NCI-H1930 (cell line): ENCODE measurements at places on chromosomes 2 and 18.

- DNase-seq, result no peak
Measured at GRCh38 chr2:188786368-188786841, 187.8 kb upstream of the COL3A1 start.

DNA sequence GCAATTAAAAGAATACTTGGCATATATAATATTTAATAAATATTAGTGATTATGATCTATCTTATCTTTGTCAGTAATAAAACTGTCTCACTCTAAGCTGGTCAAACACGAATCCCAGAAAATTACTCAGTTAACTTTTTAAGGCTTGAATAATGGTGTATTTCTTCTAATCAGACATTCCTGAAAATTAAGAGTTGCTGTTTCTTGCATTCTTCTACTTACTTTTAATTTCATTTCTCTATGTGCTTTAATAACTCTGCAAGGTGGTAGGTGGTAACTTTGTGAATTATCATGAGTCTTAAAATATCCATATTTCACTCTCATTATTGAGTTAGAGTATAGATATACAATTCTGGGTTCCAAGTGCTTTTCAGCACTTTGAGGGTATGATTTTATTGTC lies 3.1 kb upstream of the SERPINB10 start:
- DNase-seq, result no peak

DNA sequence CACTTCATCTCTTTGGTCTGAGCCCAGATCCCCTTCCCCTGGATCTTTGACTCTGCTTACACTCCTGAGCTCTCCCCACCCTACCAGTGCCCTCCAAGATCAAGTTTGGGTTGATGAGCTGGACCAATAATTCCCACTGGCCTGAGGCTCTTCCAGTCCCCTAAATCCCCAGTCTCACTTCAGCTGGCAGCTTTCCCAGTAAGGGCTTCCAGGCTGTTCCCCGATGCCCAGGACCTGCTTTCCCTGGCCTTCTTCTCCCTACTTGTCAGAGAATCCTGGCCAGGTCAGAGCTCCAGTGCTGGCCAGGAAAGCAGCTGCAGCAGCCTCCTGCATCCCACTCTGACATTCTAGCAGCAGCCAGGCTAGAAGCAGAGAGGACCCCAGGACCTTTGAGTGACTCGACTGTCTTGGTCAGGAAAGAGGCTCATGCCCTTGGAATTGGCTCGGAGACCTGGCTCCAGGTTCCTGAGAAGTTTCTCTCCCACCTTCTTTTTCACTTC lies 3.5 kb downstream of the WNT6 start:
- no peak for DNase-seq

DNA sequence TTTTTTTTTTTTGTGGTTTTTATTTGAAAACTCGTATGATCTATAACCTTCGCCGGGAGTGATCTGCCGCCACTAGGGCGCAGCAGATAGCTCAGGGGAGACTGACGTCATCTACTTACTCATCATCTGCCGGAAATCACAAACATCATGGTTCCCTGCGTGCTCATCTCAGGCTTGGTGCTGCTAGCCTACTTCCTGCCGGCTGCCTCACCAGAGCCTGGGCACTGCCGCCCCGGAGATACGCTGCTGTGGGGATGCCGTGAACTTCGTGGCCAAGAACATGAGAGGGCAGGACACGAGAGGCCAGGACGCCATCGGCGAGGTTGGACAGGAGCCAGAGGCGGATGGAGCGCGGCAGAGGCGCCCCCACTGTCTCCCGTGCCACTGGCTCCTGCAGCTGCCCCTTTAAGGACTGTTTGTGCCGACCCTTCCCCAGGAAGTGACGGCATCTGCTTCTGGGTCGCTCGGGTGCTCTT lies 68.8 kb downstream of the DOK6 start:
- DNase-seq, result no peak

- no peak for DNase-seq
Measured at GRCh38 chr2:192146069-192147015, 48.4 kb downstream of the TMEFF2 start.

DNA sequence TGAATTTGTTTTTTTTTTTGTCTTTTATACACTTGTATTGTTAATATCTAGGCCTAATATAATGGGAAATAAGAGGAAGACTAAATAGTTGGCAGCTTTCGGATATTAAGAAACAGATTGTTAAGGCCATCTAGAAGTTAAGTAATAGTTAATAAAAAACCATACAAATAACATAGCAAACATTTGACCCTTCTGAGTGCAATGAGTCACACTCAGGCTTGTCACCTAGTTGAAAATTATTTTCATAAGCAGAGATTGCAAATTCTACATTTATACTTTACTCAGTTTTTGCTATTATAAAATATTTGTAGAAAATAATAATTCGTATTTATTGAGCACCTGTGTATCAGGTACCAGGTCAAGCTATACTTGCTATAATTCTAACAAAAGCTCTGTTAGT lies 2.4 kb downstream of the NUP35 start:
- no peak for DNase-seq

GRCh38 chr2:33522576-33522975 lies 46.1 kb downstream of the RASGRP3 start:
- no peak for DNase-seq

GRCh38 chr2:203533676-203534591 lies 1.2 kb downstream of the RAPH1 start:
- DNase-seq, result no peak

DNA sequence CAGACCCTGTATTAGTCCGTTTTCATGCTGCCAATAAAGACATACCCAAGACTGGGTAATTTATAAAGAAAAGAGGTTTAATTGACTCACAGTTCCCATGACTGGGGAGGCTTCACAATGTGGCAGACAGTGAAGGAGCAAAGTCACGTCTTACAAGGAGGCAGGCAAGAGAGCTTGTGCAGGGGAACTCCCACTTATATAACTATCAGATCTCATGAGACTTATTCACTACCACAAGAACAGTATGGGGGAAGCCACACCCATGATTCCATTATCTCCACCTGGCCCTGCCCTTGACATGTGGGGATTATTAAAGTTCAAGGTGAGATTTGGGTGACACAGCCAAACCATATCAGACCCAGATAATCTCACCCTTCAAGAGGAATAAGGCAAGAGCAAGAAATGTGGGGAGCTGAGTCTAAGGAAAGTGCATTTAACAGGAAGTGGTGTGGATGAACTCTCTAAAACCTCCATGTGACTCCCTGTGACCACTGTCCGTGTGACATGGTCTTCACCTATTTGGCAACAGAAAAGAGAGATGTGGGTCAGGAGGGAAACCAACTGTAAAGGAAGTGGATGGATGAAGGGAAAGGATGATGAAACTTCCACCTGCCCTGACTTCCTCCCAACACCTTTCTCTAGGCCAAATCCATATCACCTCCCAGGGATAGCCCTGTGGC lies 110.6 kb downstream of the ATL2 start:
- no peak for DNase-seq
